ENCODE measurements at places on chromosomes 5 and 9. TPM values are rescaled to one million over a fixed set of nuclear protein-coding genes. Genes with fewer than 3 reads are reported as not detected.

Gene SECISBP2
- polyA plus RNA-seq: 76.3 TPM

DNA sequence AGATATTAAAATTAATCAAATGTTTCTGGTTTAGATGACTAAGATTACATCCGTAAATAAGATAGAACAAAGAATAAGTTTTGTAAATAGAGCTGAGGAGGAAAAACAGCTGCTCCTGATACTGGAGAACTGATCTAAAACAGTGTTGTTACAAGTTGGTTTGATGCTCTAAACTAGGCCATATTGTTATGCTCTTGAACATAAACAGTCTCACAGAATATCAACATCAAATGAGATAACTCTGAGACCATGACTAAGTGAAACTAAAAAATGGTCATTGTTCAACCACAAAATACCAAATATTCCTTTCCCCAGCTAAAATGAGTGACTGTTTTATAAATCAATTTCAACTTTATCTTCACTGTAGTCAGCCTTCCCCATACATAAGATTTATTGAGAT, 16.5 kb upstream of the SRFBP1 start:
- DNase-seq: no peak

Gene LURAP1L
- 23.1 TPM for polyA plus RNA-seq

GRCh38 chr5:102628441-102629175, 126.5 kb upstream of the PAM start:
- DNase-seq: no peak

- no peak for DNase-seq
Observed at GRCh38 chr5:170097934-170098333, 7.8 kb upstream of the FOXI1 start.

- DNase-seq: no peak
Observed at GRCh38 chr9:126856326-126856877, 4.0 kb upstream of the ZBTB34 start.

DNA sequence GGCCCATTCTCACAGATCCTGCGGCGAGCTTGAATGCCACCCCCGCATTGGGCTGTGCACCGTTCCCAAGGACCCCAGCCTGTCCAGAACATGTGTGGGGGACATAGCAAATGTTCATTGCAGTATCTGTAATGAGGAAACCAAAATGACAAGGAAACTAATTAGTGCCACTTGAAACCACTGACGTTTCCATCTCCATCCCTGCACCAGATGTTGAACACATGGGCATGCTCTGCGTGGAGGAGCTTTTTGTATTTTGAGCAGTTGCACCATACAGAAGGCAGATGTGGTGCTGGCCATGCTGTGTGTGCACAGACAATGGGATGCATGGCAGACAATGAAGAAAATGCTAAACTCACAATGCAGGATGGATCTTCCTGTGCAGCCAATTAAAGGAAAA, 437.7 kb downstream of the SEMA5A start:
- no peak for DNase-seq

DNA sequence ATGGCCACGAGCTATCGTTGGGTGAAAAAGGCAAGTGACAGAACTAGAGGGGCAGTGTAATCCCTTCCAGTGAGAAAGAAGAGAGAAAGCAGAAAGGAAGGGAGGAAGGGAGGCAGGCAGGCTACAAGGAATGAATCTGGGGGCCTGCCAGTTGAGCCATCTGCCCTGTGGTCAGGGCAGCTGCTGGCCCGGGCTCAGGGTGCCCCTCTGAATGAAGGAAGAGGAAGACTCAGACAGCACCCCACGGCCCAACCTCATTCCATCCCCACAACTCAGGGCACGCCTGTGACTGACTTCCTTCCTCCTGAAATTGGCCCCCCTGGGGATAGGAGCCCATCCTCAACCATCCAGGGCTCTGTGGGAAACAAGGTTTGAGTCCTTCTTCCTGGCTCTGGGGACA, 20.3 kb upstream of the FLT4 start:
- DNase-seq: no peak

Gene HRCT1
- not detected for polyA plus RNA-seq

Gene SYNPO
- 114 TPM for polyA plus RNA-seq

Measured in right renal pelvis (tissue), 4 donors.